ENCODE measurements at places on chromosomes 2 and 18.

DNA sequence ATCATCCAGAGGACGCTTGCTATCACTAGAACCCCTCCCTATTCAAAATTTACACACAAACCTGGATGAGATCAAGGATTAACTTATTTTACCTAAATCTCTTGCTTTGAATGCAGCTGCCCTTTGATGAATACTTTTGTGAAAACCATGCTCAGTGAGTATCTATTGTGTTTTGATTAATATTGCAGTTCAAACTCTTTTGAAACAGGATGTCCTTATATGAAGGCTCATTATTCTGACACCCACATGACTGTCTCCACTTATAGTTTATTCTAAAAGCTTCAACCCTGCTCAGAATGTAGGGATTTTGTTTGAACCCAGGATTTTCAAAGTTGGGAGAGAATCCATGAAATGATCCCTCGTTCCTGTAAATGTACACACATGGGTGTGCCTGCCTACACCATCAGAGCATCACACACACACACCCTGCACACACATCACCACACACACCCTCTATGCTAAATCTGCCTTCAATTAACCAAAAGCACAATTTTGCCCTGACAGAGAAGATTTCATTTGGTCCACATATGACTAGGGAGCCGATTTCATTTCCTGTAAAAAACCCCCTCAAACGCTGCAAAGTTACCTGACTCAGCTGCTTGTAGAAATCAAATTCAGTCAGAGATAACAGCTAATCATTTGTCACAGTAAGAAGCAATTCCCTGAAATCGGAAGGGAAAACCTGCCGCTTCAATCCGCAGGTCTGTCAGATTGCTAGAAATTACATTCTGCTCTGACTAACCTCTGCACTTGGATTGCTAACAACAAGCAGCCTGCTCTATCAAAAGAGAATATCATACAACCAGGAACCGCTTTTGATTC is 65.2 kb downstream of the ZEB2 start:
- no peak for DNase-seq

DNA sequence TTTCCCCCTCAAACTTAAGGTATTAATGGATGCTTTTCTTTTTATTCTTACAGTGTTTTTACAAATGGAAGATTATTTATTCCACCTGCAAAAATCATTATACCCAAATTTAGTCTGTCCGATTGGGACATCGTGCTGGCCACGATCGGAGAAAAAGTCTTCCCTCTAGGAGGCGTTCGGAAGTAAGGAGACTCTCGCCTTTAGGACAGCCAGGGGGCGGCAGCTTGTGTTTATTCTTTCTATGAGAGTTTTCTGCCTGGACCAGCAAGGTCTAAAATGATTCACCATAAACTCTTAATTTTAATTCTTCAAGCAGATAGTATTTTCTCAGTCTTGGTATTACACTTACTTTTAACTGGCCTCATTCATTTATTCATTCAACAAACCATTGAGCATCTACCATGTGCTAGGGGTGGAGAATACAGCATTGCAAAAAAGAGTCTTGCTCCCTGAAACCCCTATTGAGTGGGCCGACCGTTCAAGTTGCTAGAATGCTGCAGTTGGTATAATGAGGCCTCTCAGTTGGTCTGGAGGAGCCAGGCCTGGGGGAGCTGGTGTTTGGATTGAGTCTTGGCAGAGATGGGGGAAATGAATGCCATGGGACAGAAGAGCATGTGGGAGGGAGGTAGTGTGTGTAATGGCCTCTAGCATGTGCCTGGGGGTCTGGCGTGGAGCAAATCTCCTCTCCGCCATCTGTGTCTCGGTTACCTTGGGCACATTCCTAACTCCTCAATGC is 38.7 kb downstream of the DCDC2C start:
- DNase-seq: no peak

DNA sequence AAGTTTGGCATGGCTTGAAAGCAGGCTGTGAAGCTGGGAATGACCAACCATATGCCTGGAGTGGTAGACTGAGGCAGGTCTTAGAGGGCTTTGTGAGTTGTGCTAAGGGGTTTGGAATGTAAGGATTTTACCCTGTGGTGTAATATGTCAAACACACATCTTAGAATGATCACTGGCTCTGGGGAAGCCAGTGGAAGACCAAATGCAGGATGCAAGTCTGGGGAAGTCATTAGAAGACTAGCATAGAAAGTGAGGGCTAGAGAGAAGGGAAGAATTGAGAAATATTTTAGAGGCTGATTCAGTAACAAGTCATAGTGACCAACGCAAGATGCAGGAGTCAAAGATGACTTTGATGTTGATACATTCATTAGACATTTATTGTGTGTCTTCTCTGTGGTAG is 3.5 kb upstream of the FHOD3 start:
- no peak for DNase-seq

- DNase-seq: no peak
Observed at GRCh38 chr2:149744865-149745264, 157.3 kb upstream of the MMADHC start.

DNA sequence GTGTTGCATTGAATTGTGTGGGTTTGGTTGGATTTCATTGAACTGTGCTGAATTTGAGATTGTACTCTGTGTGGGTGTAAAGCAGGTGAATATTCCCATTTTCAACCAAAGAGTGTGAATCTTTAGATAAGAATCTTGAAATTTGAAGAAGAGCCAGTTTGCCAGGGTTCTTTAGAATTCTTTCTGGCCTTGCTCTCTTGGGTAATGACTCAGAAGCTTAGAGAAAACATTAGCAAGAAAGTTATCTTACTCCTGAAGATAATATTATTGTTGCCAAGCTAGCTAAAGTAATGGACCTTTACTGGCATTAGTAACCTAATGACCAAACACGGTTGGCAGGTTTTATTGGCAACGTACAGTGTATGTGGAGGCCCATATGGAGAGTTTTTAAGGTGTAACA is 46.4 kb upstream of the SIX3 start:
- DNase-seq: no peak
